Umbilical cord (tissue), 2 donors: ENCODE measurements at places on chromosomes 16 and 17. TPM values are rescaled to one million over a fixed set of nuclear protein-coding genes. Genes with fewer than 3 reads are reported as not detected.

DNA sequence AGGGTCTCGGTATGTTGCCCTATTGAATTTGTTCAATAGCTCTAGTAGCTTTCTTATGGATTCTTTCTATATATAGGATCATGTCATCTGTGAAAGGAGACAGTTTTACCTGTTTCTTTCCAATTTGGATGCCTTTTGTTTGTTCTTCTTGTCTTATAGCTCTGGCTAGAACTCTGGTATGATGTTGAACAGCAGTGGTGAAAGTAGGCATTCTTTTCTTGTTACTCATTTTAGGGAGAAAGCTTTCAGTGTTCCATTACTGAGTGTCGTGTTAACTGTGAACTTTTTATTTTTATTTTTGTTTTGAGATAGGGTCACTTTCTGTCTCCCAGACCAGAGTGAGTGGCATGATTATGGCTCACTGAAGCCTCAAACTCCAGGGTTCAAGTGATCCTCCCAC, 21.2 kb downstream of the EFCAB5 start:
- no peak for DNase-seq

Gene KRTAP9-8
- not detected for total RNA-seq

DNA sequence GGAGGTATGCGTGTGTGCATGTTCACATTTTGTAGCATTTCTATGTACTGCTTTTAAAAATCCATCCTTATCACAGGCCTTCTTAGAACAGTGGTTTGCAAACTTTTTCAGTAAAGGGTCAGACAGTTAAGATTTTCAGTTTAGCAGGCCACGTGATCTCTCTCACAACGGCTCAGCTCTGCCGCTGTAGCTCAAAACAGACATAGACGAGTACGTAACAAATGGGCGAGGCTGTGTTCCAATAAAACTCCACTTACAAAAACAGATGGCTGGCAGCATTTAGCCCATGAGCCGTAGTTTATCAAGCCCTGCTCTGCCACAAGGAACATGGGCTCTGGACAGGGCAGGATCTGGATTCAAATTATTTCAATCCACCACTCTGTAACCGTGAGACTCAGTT, 141.8 kb downstream of the XYLT1 start:
- peak; percentile 98 for DNase-seq

DNA sequence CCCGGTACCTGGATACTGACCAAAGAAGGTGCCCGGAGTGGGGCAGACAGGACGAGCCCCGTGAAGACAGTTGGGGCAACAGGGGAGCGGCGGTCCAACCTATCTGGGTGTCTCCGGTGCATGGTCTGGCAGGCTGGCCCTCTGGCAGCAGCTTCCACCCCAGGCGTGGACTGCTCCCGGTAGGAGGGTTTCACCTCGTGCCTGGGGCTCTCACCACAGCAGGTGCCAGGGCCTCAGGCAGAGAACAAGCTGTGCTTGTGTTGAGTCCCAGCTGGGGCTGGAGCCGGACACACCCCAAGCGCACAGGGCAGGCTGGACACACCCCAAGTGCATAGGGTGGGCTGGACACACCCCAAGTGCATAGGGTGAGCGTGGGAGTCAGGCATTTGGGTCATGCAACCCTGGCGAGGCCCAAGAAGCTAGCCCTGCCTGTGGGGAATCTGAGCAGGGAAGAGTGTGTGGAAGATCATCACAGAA, 1.5 kb upstream of the FBXL16 start:
- no peak for DNase-seq

Gene KRT9
- not detected for total RNA-seq

DNA sequence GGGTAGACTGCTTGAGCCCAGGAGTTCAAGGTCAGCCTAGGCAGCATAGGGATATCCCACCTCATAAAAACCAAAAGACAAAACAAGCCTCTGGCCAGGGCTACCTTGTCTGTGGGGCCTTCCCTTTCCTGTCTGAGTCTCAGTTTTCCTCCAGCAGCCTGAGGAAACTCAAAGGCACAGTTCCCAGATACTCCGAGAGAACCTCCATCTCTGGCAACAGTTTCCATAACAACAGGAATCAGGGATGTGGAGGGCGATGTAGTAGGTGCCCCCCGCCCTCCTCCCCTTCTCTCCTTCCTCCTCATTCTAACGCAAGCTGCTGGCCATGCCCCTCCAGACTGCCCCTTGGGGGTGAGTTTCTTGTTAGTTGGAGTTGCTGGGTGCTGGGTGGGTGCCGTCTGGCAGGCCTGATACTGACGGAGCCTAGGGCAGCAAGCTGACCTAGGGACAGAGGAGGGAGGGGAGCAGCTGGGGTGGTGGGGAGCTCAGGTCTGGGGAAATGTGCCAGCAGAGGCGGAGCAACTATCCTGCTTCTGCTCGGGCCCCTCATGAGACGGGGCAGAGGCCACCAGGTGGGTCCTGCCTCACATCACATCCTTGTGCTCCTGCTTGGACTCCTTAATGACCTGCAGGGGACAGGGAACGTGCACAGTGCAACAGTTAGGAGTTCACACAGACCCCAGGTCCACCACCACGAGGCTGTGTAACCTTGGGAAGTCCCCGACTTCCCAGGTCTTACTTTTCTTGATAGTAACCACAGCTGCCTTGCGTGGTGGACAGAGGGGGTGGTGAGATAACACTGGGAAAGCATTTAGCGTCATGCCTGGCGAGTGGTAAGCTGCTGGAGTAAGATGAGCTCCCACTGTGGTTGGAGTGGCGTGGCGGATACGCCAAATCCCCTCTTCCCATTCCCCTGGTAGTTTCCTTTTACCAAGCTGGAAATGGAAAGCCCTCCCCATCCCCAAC, 7.8 kb upstream of the EFTUD2 start:
- DNase-seq = no peak

DNA sequence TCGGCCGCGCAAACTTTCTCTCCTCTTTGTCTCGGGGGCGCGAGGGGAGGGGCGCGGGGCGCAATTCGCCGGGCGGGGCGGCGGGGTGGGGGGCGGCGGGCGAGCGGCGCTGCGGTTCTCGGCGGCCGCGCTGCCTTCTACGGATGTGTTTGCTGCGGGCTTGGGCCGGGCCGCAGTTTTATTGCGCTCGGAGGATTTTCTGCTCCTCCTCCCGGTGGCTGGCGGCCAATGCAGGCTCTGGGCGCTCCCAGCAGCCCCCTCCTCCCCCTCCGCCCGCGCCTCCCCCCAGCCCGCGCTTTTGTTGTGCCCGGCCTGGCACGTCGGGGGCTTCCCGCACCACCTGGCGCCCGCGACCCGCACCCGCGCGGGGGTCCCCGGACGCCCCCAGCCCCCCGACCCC, at the start of gene TIMP2:
Gene TIMP2, minus strand, starts transcription at position 154 of the 400 bp plus-strand sequence. CDS start 299 bp downstream, outside the sequence.
- peak; percentile 86 for DNase-seq

DNA sequence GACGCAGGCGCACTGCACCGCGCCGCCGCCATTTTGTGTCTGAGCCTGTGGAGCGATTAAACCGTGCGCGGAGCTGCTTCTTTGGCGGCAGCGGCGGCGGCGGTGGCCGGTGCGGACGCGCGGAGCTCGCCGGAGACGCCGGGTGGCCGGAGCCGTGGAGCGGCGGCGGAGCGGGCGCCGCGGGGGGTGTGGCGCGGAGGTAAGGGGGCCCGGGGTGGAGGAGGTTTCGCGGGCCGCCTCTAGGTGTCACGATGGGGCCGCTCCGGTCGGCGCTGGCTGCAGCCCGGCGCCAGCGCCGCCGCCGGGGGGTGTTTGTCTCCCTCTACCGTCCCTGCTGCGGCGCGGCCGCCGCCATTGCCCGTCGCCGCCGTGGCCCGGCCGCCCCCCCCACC, at the start of gene CTCF:
Gene CTCF, plus strand, starts transcription at position 1 of the 392 bp plus-strand sequence. CDS start 48,307 bp downstream, outside the sequence.
- no peak for DNase-seq

DNA sequence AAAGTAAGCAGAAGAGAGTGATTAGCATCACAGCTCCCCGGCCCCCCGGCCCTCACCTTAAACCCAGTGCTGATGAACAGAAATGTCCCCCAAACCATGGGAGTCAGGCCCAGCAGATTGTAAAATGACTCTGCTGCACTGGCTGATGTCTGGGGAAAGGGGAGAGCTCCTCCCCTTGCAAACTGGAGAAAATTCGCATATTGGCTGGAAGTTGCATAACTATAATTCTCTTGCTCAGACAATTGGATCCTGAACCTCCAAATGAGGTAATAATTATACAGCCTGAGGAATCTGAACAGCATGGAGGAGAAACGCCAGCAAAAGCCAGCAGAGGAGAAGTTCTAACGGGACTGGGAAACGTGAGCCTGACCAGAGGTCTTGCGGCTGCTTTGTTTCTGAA, 109.7 kb downstream of the C16orf95 start:
- DNase-seq = peak; percentile 33

Gene NUPR1
- total RNA-seq = 8.7 TPM

DNA sequence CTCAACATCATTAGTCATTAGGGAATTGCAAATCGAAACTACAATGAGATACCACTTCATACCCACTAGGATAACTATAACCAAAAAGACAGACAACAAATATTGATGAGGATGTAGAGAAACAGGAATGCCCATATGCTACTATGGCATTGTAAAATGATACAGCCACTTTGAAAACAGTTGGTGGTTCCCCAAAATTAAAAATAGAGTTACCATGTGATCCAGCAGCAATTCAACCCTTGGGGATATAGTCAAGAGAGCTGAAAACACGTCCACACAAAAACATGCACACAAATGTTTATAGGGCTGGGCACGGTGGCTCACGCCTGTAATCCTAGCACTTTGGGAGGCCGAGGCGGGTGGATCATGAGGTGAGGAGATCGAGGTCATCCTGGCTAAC, 10.0 kb upstream of the PECAM1 start:
- no peak for DNase-seq

Gene CFAP20
- 40.9 TPM for total RNA-seq

Gene CACNG1
- not detected for total RNA-seq

- no peak for DNase-seq
These were observed 56.3 kb downstream of the XYLT1 start for GRCh38 chr16:17414421-17414820.

GRCh38 chr16:23843143-23843542, 7.4 kb downstream of the PRKCB start:
- no peak for DNase-seq

DNA sequence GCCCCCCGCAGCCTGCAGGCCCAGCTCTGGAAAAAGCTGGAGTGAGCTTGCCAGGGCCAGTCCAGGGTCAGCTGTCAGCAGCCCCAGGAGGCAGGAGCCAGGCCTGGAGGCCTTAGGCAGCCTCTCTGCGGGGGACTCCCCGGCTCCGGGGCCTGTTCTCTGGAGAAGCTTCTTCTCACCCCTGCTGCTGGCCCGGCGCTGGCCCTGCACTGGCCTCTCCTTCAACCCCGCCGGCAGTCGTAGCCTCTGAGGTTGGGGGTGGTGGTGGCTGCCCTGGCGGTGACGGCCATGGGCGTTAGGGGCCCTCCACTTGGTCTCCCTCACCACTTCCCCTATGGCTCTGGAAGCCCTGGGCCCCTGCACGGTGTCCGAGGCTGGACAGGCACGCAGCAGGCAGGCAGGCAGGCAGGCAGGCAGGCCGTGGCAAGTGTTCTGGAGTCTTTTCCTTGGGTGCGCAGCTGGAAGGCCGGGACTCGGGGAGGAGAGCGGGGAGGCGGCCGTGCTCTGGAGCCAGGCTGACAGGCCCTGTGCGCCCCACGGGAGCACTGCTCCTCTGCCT, 2.1 kb downstream of the FOXF1 start:
- DNase-seq = no peak

- DNase-seq = peak; percentile 37
These were observed 268.0 kb upstream of the TNRC6C start for GRCh38 chr17:77690271-77691161.

Gene TIGD7
- 20.5 TPM for total RNA-seq

DNA sequence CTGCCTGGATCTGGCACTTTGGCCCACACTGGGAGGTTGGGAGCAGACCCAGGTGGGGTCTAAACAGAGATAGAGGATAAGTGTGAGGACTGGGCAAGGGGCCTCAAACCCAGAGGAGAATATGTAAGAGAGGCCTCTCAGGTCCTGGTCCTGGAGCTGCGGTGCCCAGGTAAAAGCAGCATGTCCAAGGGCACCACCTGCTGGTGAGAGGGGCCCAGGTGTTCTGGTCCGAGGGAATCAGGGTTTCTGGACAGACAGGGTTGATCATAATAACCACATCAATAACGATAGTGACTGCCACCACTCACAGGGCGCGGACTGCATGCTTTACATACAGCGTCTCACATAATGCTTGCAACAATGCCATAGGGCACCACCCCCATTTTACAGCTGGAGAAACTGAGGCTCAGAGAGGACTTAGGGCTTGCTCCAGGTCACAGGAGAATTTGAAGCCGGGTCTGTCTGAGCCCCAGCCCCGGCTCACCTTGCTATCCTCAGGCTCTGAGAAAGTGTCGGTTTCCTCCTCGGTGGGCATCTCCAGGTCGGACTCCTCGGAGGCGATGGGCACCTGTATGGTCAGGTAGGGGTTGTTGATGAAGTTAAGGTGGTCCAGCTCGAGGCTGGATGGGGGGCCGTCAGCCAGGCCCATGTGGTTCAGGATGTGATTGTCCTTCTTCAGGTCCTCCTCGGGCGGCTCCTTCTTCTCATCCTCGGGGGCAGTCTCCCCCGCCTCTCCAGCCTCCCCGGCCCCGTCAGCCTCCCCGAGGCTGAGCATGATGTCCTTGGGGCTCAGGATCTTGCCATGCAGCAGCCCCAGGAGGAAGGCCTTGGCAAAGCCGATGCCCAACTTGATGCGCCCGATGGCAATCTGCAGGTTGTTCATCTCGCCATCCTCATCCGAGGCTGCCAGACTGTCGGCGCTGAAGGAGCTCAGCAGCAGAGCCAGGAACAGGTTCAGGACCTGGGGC, 19.1 kb upstream of the CD79B start:
- DNase-seq = no peak

GRCh38 chr17:66348584-66349165, 46.3 kb downstream of the PRKCA start:
- DNase-seq = peak; percentile 77

GRCh38 chr17:40319651-40320540, 10.9 kb downstream of the RARA start:
- no peak for DNase-seq

- DNase-seq = no peak
These were observed 97.2 kb upstream of the GSE1 start for GRCh38 chr16:85515830-85516397.

GRCh38 chr17:13306310-13306962, 288.6 kb upstream of the ELAC2 start:
- DNase-seq = peak; percentile 29

DNA sequence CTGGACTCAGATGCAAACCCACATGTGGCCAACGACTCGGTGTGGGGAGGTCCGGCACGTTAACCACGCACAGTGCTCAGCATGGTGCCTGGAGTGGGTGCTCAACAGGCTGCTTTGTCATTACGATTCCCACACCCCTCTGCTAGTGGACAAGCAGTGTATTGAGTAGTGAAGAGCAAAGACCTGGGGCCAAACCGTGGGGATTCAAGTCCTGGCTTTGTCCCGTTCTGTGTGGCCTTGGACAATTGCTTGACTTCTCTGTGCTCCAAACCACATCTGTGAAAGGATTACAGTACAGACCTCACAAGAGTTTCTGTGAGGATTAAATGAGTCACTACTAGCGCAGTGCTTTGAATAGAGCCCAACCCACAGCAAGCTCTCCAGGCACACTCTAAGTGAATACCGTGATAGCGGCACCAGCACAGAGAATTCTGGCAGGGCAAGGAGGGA, 33.8 kb downstream of the TRPV2 start:
- DNase-seq = peak; percentile 83

Gene TNFSF12
- total RNA-seq = 14.9 TPM

- DNase-seq = no peak
These were observed 8.7 kb downstream of the BCL7C start for GRCh38 chr16:30885196-30885595.

Gene EME1
- not detected for total RNA-seq
